ENCODE measurements at places on chromosomes 1 and 21. TPM values are rescaled to one million over a fixed set of nuclear protein-coding genes. Genes with fewer than 3 reads are reported as not detected.
A peak's percentile ranks its signal among the peaks of the same experiment; 100 is the strongest.

Gene CD1B
- not detected for total RNA-seq

Gene AADACL4
- not detected for total RNA-seq

Gene NBPF11
- 12.4 TPM for total RNA-seq

Gene CFHR2
- total RNA-seq = not detected

Gene FHAD1
- total RNA-seq = 14.3 TPM

Gene KRTAP21-2
- not detected for total RNA-seq

- DNase-seq = no peak
These were observed 72.4 kb upstream of the POU3F1 start for GRCh38 chr1:38118976-38119375.

- no peak for DNase-seq
These were observed 3.7 kb upstream of the QSOX1 start for GRCh38 chr1:180150982-180151381.

GRCh38 chr1:112715264-112716053, at the start of gene PPM1J:
PPM1J (minus strand) TSS chr1:112715332; CDS start chr1:112715301, 31 bp downstream.
- DNase-seq = peak; percentile 99

DNA sequence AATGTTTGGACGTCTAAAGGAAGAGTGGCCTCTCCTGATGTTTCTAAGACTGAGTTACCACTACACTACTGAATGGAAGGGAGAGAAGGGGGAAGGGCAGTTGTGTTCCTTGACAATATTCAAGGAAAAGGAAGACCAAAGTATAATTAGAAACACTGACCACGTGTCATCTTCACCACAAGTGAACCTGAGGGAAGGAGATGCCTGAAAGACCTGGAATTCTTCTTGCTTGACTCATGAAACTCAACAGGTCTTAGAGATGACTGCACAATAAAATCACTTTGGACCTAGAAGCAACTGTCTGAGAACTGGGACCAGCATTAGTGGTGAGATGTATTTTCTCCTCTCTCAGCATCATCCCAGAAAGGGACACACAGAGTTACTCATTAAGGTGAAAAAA, 56.7 kb downstream of the PTPN14 start:
- no peak for DNase-seq

DNA sequence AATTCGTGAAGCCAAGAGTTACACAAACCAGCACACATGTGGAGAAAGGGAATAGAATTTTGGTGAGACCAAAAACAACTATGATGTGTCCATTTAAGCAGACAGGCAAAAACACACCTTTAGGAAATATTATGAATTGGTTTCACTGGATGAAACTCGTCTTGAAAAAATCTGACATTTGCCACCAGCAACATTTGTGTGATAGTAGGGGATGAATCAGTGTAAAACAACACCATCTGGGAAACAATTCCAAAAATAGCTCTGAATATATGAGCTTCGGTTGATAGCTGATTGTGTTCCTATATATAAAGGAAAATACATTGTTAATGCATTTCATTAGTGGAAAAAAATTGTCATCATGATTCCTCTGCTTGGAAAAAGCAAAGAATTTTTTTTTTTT, 327.8 kb downstream of the PAPPA2 start:
- DNase-seq = no peak

GRCh38 chr1:31961536-31961935, 23.4 kb upstream of the PTP4A2 start:
- no peak for DNase-seq

DNA sequence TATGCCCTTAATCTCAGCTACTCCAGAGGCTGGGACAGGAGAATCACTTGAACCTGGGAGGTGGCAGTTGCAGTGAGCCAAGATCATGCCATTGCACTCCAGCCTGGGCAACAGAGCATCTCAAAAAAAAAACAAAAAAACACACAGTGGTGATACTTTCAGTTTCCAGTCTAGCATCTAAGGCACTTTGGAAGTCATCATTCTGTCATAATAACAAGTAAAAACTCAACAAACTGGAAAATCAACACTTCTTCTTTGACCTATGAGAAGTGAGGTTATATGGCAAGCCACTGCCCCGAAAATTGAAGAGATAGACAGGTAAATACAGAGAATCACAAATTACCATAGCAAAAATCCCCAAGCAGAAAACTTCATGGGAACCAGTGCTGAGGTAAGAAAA, 51.9 kb downstream of the IL12RB2 start:
- DNase-seq = no peak

- no peak for DNase-seq
These were observed 102.9 kb downstream of the VAV3 start for GRCh38 chr1:107862064-107862463.

DNA sequence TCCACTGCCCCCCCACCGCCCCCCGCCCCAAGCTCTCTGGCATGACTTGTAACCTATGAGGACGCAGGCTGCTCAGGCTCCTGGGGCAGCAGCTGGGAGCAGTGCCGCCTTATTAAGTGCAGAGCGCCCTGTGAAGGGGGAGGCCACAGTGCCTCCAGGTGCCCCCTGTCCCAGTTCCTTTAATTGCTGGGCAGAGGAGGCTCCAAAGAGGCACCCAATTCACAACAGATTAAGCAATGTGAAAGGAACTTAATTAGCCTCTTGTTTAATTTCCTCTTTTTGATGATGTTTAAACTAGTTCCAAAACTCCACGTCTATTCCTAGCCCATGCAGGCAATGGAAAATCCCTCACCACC, 3.0 kb downstream of the RXFP4 start:
- DNase-seq = no peak

GRCh38 chr1:12309783-12310742, 80.2 kb downstream of the VPS13D start:
- DNase-seq = no peak

DNA sequence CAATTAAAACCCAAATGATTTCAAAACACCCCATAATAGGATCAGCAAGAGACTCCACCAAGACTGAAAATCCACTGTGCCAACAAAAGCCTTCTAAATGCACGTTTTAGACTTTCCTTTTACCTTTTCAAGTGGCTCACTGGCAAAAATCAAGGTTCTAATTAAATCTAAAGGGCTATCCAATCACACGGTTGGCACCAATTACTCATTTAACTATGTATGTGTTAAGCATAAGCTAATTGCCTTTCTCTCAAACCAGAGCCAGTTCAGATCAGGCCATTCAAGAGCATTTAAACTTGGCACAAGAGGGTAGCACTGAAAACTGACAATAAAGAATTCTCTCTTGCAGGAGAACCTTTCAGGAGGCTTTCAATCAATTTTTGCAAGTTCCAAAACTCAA, 139.5 kb downstream of the RGS7 start:
- no peak for DNase-seq

GRCh38 chr1:155307247-155307740, 1.4 kb upstream of the FDPS start:
- DNase-seq = no peak

DNA sequence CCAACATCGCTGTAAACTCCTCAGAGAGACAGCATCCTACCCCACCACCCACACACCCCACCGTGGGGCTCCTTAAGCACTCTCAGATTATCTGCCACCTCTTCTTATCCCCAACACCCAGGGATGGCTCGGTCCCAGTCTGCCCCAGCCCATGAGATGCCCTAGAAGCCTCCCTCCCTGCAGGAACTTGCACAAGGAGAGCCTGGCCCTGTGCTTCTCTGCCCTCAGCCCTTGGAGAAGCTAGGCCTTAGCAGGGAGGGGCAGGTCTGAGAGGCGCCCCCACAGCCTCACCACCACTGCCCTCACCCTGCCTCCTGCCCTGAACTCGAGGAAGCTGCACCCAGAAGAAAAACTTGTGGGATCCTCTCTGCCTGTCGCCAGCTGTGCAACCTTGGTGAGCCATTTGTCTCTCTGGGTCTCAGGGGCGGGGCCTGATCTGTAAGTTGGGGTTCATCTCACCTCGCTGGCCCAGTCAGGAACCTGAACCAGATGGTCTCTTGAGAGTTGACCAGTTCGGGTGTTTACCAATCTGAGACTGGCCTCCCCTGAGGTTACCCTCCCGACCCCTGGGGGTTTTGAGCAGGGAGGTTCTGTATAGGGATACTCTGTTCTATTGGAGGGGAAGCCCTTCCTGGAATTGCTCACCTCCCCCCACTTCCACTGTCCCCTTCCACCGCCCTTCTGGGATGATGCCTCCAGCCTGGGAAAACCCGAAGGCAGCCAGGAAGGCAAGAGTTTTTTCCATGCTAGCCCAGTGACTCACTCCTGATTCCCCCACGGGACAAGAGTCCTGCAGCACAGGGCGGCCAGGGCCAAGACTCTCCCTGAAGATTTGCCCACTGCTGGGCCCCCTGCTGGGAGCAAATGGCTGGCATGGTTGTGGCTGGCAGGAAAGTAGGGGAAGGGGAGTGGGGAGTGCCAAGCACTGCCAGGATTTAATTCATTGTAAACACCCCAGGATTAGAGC, at the start of gene S100A3:
Gene S100A3 (minus strand): TSS at position 537 of the 967 bp plus-strand sequence. CDS start 773 bp downstream, outside the sequence.
- peak; percentile 45 for DNase-seq

DNA sequence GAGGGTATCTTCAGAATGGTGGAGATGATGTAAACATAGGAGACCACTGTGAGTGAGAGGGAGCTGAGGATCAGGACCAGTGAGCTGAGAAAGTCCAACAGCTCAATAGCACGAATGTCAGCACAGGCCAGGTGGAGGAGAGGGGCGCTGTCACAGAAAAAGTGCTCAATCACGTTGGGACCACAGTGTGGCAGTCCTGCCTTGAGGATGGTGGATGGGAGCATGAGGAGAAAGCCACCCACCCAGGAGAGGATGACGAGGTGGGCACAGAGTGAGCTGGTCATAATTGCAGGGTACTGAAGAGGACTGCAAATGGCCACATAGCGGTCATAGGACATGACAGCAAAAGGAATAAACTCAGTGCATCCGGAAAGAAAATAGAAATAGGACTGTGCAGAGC, 8.1 kb downstream of the OR11L1 start:
- DNase-seq = no peak

DNA sequence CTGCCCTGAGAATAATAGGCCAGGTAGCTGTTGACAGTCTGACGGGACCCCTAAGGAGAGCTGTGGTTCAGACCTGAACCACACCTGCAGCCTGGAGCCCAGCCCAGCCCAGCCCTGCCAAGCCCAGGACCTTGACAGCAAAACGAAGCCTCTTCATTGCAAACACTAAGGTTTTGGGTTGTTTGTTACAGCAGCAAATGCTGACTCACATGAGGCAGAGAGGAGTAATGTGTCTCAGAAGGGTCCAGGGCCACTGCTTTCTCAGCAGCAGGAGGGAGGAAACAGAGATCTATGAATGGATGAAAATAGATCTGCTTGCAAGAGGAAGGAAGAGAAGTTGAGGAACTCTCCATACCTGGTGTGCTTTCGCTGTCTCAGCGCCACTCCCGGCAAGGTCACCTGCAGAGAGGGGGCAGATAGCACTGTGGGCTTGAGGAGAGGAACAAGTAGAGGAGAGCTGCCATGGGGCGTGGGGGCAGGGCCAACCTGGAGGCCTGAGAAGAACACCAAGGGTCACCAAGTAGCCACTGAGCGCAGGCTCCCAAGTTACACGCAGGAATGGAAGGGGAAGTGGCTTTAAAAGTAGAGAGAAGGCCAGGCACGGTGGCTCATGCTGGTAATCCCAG, 127.2 kb downstream of the ZNF281 start:
- no peak for DNase-seq

DNA sequence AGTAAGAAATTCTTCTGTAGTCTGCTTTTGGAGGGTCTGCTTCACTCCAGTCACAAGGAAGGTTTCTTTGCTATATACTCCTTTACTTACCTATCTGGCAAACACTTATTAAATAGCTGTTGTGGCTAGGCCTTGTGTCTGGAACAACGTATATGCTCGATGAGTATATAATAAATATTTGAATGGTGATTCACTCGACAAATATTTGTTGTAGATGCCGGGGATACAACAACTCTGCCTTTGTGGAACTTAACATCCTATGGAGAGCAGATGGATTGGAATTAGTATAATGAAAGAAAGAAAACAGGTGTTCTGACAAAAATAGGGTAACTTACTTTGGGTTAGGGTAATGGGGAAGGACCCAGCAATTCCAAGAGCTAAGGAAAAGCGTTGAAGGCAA, 31.1 kb downstream of the KPNA6 start:
- DNase-seq = no peak

DNA sequence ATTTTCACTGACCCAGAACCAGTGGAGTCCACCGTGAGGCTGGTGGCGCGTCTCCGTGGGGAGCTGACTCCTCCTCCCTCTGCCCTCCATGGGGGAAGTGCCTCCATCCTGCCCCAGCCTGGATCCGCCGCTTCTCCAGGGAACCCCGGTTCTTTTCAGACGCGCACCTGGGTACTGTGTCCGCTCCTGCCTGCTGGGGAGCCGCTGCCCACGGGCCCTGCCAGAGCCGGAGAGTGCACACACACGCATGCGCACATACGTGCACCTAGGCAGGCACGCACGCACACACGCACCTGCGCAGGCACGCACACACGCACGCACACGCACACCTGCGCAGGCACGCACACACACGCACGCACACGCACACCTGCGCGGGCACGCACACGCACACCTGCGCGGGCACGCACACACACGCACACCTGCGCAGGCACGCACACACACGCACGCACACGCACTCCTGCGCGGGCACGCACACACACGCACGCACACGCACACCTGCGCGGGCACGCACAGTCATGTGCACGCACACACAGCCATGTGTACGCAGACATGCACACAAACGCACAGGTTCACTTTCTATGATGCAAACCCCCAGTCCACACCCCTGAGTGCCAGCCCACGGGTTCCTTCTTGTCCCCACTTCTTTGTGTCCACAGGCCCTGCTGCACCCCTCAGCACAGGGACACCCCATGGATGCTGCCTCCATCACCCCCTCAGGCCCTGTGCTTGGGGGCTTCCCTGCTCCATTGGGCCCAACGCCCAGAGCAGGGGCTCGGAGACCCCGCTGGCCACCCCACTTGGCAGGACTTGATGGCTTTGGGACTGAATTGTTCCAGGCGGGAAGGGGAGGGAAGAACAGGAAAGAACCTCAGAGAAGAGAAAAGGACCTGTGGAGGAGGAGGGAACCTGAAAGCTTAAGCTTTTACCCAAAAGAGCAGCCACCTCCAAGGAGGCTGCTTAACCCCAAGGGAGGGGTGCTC, 42.7 kb downstream of the MORN1 start:
- DNase-seq = peak; percentile 35

DNA sequence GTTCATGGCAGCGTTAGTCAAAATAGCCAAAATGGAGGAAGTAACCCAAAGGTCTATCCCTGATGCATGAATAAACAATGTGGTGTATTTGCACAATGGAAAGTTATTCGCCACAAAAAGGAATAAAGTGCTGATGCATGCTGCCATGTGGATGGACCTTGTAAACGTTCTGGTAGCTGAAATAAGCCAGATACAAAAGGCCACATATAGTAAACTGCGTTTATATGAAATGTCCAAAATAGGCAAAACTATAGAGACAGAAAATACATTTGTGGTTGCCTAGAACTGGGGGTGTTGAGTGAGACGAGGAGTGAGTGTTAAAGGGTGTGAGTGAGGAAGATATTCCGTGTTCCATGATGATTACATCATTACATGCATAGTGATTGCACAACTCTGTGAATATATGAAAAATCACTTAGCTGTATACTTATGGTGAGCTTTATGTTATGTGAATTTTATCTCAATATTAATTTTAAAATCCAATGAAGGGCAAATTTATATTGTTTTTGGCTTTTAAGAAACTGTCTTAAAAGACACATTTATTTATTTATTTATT, 321.3 kb downstream of the KIF26B start:
- DNase-seq = no peak

GRCh38 chr21:34157521-34157920, 84.1 kb downstream of the MRPS6 start:
- no peak for DNase-seq

Data from lower lobe of right lung (tissue), 2 donors.